MM.1S (cell line): ENCODE measurements at places on chromosomes 7 and 10.

DNA sequence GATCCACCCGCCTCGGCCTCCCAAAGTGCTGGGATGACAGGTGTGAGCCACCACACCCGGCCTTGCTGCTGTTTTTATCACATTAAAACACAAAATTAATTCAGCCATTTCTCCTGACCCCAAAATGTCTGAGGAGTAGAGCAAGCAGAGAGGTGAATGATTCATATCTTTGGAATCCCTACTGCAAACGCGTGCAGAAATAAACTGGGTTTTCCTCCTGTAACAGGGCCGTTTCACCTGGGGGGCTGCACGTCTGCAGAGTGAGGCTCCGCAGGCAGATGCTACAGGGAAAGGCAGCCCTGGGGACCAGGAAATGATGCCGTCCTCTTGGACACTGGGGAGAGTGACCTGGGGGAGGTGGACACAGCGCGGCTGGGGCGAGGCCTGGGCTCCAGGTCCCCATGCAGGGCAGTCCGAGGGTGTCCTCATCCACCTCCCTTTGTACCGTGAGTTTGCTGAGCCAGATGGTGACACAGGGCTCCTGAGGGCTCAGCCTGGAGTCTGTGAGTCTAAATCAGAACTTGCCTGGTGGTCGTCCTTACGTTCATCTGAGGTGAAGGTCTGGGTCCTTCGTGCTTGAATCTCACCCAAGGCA lies 41.9 kb downstream of the PDGFA start:
- DNase-seq: no peak

DNA sequence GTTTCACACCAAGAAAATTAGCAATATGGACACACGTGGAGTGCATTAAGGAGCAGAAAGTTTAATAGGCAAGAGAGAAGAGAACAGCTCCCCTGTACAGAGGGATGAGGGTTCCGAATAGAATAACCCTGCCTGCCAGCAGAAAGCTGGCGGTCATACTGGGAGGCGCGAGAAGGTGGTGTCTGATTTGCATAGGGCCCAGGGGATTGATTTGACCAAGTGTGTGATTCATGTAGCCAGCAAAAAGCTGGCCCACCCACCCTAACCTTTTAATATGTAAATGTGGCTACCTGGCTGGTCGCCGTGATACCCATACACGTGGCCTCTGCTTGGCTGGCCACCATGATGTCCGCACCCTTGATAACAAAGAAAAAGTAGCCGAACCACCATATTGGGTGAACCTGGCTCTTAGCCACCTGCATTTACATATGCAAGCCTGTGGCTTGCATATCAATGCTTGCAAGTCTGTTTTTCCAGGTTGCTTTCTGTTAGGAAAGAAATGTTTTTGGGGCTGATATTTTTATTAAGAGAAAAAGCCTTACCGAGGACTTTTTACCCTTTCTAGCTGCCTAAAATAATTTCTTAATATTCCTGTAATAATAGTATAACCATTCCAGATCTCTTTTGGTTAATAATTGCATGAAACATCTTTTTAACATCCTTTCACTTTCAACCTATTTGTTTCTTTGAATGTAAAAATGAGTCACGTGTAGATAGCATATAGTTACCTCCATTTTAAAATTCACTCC lies 20.5 kb upstream of the VWDE start:
- DNase-seq: no peak

DNA sequence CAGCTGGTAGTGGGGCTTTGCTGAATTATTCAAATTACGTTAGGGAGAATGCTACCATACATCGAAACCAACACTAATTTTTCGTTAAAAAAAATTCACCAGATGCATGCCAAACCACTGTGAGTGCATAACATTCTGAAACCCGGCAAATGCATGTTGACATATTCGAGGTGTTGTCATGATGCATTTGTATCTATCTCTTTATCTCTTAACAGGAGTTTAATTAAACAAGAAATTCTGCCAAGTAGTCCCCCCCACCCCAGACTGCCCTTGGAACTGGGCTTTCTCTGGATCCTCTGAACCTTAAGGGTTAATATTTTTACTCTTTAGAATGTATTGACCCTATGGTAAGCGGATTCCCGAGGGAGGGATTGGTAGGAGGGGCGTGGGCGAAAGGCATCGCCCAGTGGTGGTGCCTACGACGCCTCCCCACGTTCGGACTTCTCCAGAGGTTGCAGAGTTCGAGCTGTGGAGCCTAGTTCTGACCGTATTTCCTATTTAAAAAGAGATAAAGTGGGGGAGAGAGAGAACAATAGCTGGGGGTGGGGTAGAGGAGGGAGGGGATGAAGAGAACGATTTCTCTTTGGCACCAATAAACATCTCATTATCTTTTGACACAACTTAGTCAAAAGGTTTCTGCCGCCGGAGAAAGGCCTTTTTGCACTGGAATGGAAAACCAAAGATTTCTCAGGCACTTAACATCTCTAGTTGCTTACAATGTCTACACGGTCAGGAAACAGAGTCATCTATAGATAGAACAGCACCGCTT lies 7.2 kb downstream of the DLX6 start:
- no peak for DNase-seq

- DNase-seq: no peak
Observed at GRCh38 chr10:77647543-77648293, 10.1 kb upstream of the KCNMA1 start.

GRCh38 chr7:23445326-23445725 lies 25.0 kb downstream of the IGF2BP3 start:
- DNase-seq: no peak

- no peak for DNase-seq
Observed at GRCh38 chr7:33578881-33579672, 326.3 kb upstream of the BMPER start.

- DNase-seq: no peak
Observed at GRCh38 chr10:119208553-119208940, 1.2 kb downstream of the GRK5 start.

DNA sequence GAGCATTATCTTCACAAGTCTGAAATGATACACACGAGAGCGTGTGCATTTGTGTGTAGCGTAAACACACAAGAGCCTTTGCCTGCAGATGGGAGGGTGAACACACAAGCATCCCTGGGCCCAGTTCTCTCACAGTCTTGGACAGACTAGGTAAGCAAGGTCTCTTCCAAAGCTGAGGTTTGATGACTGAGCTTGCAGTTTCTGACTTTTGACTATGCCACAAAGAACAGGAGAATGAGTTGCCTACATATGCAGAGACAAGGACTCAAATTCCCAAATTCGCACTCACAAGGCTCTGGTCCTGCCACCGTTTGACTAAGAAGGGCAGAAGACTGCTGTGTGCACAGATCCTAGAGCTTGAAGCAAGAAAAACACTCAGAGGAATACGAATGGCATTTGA lies 55.8 kb downstream of the FAM53B start:
- no peak for DNase-seq

DNA sequence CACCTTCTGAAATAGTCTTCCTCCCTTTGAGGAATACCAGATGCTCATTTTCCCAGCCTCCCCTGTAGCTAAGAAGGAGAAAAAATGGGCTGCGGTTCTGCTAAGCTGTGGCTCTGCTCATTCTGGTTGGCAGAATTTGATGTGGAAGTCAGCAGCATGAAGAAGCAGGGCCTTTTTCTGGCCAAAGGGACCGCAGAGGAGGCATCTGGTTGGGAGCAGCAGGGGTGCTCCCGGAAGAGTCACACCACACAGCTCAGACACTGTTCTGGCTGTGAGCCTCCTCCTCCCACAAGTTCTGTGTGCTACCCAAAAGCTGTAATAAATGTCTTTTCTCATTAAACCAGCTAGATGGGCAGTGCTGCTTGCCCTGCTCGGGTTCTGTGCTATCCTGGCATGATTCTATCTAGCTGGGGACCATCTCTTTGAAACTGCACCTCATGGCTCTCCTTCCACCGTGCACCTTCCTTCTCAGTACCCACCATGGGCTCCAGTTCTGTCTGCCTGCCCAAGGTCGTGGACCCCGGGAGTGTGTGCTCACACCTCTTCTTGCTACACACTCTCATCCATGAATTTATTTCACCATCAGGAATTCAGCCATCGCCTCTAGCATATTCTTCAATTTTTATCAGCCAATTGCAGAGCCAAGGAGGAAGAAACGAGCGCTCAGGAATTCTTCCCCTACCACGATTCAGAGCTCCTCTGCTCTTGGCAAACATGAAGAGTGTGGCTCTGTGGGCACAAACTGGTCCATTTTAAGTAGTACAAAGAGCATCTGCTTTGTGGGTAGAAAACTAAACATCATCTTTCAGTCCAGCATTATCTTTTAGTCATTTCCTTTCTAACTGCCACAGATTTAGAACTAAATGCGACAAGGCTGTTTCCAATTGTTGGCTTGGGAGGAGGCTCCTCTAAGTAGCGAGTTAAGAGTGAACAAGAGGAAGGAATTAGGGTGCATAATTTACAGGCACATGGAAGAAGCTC lies 76.9 kb downstream of the FAM171A1 start:
- DNase-seq: no peak

- no peak for DNase-seq
Observed at GRCh38 chr10:118666350-118666749, 70.9 kb upstream of the PRLHR start.
